Hippocampal formation (tissue), 2 donors: ENCODE measurements at places on chromosomes 7 and 10.

- no peak for DNase-seq
Observed at GRCh38 chr7:64873155-64873500, 29.9 kb upstream of the ZNF273 start.

- DNase-seq = no peak
Observed at GRCh38 chr10:72106154-72106849, 18.0 kb upstream of the SPOCK2 start.

- DNase-seq = no peak
Observed at GRCh38 chr10:110388687-110389052, 84.0 kb upstream of the SMNDC1 start.

GRCh38 chr7:45921381-45921698 lies 268 bp upstream of the IGFBP3 start:
- DNase-seq = no peak

GRCh38 chr10:112812586-112812985 lies 137.5 kb upstream of the TCF7L2 start:
- no peak for DNase-seq

- DNase-seq = no peak
Observed at GRCh38 chr10:79347894-79348639, 798 bp downstream of the PPIF start.

GRCh38 chr7:44587843-44588711 lies 6.0 kb upstream of the TMED4 start:
- DNase-seq = peak; percentile 59

DNA sequence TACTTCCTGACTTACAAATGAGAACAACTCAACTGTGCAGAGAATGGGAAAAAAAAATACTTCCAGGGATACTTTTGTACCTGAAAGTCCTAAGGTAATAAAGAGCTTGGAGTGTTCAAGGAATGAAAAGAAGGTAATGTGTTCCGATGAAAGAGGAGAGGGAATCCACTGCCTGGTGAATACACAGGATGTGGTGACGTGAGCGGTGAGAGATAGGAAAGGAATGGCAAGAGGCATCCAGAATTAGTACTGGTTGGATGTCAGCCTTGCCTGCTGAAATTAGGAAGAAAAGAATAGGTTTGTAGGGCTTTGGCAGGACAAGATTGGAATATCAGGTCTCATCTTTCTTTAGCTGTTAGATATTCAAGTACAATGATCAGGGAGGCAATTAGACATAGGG lies 347.7 kb downstream of the POM121L12 start:
- no peak for DNase-seq

- DNase-seq = no peak
Observed at GRCh38 chr7:115754226-115754625, 276.3 kb downstream of the TFEC start.

- no peak for DNase-seq
Observed at GRCh38 chr10:122657729-122658128, 41.9 kb downstream of the C10orf120 start.

DNA sequence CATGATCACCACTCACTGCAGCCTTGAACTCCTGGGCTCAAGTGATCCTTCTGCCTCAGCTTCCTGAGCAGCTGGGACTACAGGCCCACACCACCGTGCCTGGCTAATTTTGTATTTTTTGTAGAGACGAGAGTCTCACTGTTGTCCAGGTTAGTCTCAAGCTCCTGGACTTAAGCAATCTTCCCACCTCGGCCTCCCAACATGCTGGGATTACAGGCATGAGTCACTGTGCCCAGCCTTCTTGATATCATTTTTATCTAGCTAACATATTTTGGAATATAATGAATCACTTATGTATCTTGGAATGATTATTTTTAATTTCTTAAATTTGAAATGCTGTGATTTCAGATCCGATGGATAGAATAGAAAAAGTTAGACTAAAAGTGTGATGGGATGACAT lies 18.4 kb downstream of the ARL4A start:
- DNase-seq = no peak

- DNase-seq = no peak
Observed at GRCh38 chr7:38846280-38846679, 62.7 kb downstream of the VPS41 start.

- no peak for DNase-seq
Observed at GRCh38 chr10:95832216-95833041, 75.3 kb upstream of the CC2D2B start.

GRCh38 chr10:97572214-97572989 lies at the start of gene ANKRD2:
Gene ANKRD2 (plus strand): TSS chr10:97572779. CDS start chr10:97572789, 10 bp downstream.
- DNase-seq = peak; percentile 29

- no peak for DNase-seq
Observed at GRCh38 chr7:5354460-5355232, 69.0 kb downstream of the TNRC18 start.
